NCI-H187 (cell line): ENCODE measurements at places on chromosomes 4 and X.

DNA sequence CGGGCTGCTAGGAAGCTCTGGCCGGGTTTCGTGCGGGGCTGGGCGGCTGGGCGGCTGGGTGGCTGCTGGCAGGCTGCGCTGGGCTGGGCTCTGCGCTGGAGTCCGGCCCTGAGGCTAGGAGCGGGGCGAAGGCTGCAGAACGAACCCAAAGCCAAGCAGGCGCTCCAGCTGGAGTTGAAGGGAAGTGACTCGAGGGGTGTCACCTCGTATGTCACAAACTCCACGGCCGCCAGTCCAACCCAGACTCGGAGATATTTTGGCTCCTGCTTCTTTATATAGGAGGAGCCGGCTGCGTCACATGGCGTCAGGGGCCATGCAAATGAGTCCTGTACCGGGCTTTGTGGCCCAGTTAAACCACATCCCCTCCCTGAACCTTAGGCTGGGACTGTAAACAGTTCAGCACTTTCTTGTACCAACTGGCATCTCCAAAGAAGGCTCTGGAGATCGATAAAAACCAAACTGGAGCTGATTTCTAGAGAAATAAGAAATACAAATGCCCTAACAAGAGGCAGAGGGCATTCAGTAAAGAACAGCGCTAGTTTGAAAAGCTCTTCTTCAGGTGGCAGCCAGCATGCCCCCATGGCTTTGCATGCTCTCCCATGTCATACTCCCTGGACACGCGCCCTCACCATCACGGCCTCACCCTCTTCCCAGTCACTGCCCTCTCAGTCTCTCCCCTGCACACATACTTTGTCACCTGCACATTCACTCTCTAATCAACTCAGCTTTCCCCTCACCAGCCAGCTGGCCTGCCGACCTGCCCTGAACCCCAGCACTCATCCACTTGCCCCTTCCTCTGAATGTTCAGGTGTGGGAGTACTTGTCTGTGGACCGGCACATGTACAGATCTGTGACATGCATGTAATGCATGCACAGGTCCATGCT lies 58.5 kb downstream of the TSC22D3 start:
- DNase-seq, result no peak

DNA sequence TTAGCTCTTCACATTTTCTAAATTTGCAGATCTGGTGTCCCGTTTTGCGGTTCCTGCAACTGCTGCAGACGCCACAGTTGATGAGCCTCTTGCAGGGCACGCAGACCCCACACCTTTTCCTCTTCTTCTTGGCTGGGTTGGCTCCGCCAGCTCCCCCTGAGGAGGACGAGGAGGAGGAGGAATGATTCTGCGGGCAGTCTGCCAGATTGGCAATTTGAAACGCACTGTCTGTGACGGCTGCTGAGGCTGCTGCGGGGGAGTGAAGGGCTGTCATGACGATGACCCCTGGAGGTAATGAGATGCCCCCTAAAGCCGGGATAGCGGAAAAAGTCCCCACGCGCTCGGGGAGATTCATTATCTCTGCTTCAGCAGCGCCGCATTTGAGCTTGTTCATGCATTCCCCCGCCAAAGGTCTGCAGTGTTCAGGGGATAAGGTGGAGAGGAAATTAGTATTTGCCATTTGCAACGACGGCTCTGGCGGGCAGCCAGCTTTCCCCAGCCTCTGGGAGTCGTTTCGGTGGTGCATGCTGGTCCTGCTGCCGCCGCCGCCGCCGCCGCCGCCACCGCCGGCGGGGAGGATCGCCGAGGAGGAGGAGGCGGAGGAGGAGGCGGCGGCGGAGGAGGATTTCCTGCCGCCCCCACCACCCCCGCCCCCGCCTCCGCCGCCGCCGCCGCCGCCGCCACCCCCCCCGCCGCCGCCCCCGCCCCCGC lies 3.8 kb downstream of the CXXC4 start:
- peak; percentile 38 for DNase-seq

DNA sequence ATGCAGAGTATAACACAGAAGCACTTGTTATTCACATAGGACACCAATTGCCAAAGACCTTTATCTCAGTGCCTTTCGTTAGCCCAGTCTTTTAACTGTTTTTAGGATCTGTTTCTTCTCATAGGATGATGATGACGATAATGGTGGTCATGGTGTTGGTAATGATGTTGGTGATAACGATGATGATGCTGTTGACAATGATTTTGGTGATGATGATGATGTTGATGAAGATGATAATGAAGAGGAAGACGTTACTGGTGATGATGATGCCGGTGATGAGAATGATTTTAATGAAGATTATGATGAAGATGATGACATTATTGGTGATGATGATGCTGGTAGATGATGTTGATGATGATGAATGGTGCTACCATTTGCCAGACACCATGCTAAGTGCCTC lies 29.8 kb downstream of the LDB2 start:
- DNase-seq, result no peak

DNA sequence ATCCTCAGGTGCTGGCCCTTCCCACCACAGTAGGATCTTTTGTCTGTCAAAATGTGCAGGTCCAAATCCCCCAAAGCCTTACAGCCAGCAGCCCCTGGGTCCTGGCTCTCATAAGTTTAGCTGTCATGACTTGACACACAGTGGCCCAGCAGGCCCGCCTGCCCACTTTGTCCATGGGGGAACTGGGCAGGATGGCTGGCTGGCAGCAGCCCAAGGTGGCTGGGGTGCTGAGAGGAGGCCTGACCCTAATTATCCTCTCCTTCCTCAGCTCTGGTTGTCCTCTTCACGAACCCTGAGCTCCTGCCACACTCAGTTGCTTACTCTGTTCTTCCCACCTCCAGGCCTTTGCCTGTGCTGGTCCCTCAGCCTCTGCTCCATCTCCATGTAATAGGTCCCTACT lies 46.4 kb upstream of the PJA1 start:
- no peak for DNase-seq

DNA sequence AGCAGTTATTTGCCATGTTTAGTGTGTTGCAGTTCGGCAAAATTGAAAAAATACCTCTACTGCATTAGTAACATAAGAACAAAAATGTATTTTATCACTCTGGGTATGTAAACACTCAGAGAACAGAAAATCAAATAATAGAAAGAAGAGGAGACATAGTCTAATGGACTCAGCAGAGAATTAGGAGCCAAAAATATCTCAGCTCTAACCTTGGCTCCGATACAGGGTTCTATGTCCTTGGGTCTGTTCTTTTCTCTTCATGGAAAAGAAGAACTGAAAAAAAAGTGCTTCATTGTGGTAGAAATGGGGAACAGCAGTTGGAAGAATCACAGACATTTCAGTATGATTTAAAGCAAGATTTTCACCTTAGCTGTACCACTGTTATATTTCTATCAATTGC lies 240.5 kb upstream of the CXXC4 start:
- no peak for DNase-seq

DNA sequence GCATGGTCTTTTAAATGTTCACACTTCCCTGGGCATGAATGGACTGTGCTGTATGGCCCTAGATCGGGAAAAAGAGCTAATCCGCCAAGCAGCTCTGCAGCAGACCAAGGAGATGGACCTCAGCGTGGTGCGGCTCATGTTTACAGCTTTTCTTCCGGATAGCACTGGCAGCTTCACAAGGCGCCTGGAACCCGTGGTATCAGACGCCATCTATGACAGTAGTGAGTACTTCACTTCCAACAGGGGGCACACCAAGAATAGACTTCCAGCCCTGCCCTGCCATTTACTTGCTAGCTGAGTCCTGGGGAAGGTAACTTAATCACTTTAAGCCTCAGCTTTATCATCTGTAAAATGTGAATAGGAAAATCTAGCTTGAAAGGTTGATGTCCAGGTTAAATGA lies 77.7 kb downstream of the NFKB1 start:
- no peak for DNase-seq

DNA sequence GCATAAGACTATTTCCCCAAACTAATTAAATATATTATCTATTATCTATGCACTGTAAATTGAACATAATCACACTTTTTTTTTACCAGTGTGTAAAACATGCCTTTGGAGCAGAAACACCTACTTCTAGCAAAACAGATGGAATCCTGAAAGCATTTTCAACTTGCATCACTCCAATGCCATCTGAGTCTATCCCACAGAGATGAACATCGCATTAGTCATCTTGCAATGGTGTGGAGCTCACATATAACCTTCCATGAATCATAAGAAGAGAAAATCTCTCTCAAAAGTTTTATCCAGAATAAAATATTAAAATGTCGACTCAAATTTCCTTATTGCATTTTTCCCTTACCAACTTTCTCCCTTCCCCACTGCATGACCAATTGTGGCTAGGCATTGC lies 406.7 kb upstream of the ACTRT1 start:
- no peak for DNase-seq

GRCh38 chr4:18366892-18367291 lies 345.3 kb upstream of the LCORL start:
- DNase-seq, result no peak

DNA sequence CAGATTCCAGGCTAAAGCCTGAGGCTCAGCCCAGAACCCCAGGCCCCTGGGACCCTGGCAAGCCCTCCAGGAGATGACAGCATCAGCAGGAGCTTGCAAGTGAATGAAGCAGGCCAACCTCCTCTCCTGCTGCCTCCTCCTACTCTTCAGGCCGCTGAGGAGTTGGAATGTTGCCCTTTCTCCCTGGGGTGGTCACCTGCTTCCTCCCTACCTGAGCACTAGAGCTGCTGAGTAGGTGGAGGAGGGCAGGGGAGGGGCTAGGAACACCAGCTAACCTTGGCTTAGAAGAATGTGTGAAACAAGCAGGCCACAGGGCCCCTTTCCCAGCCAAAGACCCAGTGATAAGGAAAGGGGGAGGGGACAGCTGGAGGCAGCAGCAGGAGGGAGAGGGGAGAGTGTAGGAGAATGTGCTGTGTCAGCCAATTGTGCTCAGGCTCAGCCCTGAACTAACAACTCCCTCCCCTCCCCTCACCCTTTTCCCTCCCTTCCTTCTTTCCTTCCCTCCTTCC lies 58.0 kb downstream of the PJA1 start:
- no peak for DNase-seq

DNA sequence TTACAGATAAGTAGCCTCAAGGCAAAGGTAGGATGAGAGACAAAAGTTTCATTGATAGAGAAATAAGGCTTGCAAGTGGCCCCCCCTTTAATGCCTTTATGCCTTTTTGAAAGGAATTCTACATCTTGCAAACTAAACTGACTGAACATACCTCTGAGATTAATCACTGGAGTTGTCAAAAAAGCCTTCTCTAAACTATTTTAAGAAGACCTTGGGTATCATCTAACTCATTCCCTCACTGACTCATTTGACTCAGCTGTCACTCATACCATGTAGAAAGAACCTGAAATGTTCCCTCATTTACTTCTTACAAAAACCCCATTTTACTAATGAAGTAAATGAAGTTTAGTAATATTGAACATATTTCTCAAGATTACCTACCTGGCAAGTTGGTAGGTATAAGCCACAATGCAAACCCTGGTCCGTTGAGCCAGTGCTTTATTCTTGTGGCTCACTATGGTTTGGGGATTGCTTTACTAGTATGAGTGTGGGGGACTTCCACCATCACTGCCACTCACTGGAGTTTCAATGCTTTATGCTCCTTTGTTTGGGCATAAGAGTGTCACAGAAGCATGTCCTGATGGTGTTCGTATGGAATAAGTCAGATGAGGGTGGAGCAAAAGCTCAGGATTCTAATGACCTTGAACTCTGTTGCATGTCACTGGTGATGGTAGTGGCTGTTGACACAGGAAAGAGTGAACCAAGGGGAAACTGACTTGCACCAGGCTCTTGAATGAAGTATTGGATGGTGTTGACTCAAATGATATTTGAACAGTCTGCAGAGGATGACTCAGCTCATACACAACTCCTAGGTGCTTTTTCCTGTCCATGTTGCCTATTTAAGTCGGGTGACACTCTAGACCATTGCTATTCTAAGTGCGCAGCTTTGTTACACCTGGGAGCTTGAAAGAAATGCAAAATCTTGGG lies 305.5 kb upstream of the EMCN start:
- DNase-seq, result no peak

DNA sequence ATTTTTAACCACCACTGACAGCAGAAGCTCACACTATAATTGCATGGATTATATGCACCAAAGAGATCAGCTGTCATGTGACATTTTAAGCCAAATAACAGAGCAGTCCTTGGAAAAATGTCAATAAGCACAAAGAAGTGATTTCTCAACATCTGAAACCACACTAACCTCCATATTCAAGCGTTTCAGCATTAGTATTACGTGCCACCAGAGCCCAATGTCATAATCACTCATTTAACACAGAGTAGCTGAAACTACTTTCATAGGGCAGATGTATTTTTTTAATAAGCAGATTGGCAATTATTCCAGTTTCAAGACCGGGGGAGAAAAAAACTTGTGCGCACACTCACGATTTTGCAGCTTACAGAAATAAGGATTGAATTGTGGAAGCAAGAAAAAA lies 76.6 kb downstream of the SH3KBP1 start:
- DNase-seq, result no peak

- DNase-seq, result no peak
Observed at GRCh38 chrX:11462136-11462535, 168.9 kb downstream of the AMELX start.

DNA sequence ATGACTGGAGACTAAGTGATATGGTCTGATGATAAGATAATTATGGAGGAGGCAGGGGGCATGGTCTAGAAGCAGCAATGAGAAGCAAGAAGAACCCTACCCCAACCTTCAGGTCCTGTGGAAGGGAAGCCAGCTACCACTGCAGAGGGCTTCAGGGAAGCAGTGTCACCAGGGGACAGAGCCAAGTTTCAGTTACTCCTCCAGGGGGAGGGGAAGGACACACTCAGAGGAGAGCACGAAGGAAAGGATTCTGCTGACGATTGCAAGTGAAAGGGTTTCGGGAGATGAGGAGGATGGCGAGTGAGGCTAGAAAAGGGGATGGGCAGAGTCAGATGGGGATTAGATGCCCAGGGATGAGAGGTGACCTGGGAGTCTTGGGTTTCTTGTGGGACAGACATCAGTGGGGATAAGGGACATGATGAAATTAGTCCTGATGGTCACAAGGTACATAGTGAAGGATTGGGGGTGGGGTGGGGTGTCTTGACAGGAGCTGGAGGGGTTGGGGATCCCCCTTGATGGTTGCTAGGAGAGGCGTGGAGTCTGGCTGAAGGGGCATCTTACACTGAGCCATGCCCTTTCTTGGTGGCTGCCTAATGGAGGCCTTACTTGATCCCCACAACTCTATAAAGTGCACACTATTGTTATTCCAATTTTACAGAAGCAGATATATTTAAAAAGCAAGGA lies 45.4 kb downstream of the TIGD4 start:
- DNase-seq, result no peak

DNA sequence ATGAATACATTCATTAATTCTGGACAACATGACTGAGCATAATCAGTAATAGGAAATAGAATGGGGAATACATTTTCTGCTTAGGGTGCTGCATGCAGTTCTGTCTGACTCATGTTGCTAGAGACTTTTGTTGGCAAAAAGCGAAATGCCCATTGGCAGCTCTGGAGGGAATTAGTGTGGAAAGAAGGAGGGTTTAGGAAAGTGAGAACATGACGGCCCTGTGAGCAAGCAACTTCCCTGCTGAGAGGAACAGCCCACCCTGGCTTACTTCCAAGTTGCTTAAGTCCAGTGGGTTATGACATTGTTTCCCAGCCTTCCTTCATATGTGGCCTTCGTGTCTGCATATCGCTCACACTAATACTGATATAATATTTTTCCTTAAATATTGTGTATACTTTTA lies 13.8 kb downstream of the MAD2L1 start:
- no peak for DNase-seq

- no peak for DNase-seq
Observed at GRCh38 chrX:23554304-23554703, 113.0 kb upstream of the PRDX4 start.
